Right renal pelvis (tissue), 4 donors: ENCODE measurements at places on chromosomes 5 and 9. TPM values are rescaled to one million over a fixed set of nuclear protein-coding genes. Genes with fewer than 3 reads are reported as not detected.

DNA sequence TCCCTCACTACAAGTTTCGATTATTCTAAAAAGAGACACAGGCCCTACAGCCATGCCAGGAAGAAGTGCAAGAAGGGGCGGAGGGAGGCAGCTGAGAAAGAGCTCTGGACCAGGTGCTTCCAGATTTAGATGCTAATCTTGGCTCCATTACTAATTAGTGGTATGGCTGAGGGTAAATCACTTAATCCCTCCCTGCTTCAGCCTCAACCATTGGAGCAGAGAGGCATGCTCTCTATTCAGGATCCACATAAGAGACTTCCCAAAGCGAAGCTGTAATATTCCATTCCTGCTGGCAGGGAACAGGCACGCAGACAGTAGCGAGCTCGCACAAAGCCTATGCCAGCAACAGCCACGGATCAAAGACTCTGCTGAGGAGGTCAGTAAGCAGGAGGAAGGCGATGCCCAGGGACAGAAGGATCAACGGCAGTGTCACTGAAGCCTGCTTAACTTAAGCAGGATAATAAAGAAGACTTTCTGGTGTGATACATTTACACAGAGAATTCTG is 24.2 kb downstream of the LIFR start:
- no peak for DNase-seq

The NFIB gene
- polyA plus RNA-seq = 18.6 TPM

The PPP1R26 gene
- polyA plus RNA-seq = 26.4 TPM

The EXOC3 gene
- polyA plus RNA-seq = 60.5 TPM

DNA sequence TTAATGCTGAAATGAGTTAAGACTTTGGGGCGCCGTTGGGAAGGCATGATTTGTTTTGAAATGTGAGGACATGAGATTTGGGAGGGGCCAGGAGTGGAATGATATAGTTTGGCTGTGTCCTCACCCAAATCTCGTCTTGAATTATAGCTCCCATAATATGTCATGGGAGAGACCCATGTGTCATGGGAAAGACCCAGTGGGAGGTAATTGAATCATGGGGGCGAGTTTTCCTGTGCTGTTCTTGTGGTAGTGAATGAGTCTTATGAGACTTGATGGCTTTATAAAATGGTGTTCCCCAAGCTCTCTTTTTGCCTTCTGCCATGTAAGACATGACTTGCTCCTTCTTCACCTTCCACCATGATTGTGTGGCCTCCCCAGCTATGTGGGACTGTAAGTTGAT is 5.1 kb downstream of the SLC25A48 start:
- DNase-seq = no peak

DNA sequence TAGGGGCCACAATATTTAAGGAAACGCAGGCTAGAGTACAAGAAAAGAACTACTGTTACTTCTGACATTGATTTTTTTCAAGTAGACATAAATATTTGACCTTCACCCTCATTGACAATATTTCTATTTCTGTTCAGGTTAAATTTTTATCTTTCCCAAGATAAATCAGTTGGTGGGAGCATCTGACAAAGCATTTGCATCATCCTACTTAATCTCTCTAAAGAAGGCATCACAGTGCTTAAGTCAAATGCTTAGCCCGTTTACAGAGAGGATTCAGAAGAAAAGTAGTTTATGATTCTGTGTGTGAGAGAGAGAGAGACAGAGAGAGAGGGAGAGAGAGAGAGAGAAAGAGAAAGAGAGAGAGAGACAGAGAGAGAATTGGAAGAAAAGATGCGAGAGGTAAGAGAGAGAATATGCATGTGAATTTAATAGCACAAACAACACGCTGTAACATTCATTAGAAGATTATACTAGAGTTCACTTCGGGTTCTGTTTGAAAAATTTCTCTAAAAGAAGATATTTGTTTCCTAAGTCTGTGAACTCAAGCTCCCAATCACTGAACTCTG is 1093.3 kb upstream of the CDH6 start:
- DNase-seq = no peak

DNA sequence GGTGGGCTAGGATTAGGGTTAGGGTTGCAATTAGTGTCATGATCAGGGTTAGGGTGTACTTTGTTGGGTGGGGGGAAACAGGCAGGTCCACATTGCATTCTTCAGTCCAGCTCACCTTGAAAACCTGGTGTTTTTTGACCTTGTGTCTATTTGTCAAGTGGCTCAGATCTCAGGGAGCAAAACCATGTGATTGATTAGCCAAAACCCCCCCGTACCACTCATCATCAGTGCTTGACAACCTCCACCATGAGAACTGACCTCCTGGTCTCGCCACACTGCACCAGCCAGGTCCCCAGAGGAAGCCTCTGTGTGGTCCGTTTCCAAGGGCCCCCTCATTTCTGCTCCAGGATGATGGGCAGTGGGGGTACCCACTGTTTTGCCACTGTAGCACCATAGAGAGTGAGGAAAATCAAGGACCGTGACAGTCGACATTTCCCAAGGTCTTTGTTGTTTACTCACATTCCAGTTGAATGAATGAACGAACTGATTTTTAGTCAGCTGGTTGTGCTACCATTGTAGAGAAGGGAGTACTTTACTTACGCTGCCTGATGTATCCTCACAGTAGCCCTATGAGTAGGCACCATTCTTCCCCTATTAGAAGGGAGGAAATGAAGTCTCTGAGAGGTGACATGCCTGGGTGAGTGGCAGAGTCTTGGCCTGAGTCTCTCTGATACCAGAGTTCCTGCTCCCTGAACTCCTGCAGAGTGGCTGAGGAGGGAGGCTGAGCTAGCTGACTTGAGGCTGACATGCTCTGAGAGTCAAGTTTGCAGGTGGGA is 84.8 kb downstream of the RAD23B start:
- DNase-seq = no peak

DNA sequence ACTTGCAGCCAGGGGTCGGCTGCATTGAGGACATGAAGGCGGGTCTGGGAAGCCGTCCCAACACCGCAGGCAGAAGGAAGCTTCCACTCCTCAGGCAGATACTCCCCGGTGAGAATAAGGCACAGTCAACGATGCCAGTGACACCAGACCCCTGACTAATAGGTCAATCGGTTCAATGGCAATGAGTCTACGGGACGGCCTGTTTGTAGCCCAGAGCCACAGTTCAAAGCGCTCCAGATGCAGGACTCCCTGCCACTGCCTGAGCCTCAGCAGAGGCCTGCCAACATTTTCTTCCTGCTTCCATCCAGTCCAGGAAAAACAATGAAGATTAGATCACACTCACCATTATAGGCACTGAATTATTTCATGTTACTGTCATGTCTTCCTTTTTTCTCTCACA is 84.5 kb upstream of the SIMC1 start:
- no peak for DNase-seq

- peak; percentile 38 for DNase-seq
These were observed 45.2 kb downstream of the ANKDD1B start for GRCh38 chr5:75656311-75657003.

- no peak for DNase-seq
These were observed 183.1 kb downstream of the GAS1 start for GRCh38 chr9:86764221-86764624.
